GM13976 (cell line): ENCODE measurements at places on chromosomes 13 and 19.

DNA sequence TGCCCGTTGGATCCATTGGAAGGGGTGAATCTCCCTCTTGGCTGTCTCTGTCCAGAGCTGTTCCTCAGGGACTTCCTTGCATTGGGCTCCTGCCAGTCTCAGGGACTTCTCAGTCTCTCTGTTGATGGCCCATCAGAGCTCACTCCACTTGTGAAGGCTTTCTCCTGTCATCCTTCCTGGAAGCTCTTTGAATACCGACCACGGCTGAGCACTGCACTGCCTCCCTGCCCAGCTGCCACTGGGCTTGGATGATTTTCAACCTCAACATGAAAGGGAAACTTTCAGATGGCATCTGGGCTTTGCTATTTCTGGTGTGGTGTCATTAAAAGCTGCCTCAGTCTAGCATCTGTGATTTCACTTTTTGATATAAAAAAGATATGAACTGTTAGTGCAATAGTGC lies 66.1 kb upstream of the ANKRD10 start:
- DNase-seq, result no peak

DNA sequence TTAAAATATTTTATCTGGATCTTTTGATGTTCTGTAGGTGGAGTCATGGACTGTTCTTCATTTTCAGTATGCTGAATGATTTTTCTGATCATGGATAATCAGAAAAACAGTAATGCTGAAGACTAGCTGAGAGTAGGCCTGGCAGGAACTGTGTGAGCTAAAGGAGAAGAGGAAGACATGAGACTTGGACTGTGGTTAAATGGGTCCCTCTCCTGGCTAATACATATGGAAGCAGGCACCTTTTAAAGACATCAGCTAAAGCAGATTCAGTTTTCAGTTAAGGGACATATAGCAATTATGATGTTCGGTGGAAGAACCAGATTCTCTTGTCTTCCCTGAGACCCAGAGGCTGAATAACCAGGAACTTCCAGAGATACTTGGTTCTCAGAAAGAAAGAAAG lies 169.4 kb downstream of the OLFM4 start:
- DNase-seq, result no peak

DNA sequence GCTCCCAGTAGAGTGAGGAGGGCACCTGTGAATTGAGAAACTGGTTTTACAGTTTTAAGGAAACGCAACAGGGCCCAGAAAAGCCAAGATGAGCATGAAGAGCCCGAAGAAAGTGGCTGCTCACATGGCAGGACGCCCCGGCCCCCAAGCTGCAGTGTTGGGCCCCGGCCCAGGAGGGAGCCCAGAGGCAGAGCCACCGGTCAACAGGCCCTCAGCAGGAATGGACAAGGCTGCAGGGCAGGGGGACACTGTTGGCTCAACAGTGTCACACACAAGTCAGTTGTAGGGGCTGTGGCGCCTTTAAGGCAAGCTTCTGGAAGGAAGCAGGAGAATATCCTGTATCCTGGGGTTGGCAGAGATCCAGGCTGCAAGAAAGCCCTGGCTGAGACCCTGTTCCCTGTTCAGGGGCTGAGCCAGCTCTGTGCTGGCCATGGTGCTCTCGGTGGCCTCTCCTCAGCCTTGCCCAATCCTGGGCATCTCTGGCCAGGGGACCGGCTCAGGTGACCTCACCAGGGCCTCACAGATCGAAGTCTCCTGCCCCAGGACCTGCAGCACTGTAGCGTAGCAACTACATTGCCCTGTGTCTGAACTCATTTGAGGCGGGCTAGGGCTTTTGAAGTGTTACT lies 28.0 kb downstream of the UPF1 start:
- DNase-seq, result no peak

- peak; percentile 40 for DNase-seq
These were observed 793.9 kb upstream of the PCDH20 start for GRCh38 chr13:62209529-62209928.

DNA sequence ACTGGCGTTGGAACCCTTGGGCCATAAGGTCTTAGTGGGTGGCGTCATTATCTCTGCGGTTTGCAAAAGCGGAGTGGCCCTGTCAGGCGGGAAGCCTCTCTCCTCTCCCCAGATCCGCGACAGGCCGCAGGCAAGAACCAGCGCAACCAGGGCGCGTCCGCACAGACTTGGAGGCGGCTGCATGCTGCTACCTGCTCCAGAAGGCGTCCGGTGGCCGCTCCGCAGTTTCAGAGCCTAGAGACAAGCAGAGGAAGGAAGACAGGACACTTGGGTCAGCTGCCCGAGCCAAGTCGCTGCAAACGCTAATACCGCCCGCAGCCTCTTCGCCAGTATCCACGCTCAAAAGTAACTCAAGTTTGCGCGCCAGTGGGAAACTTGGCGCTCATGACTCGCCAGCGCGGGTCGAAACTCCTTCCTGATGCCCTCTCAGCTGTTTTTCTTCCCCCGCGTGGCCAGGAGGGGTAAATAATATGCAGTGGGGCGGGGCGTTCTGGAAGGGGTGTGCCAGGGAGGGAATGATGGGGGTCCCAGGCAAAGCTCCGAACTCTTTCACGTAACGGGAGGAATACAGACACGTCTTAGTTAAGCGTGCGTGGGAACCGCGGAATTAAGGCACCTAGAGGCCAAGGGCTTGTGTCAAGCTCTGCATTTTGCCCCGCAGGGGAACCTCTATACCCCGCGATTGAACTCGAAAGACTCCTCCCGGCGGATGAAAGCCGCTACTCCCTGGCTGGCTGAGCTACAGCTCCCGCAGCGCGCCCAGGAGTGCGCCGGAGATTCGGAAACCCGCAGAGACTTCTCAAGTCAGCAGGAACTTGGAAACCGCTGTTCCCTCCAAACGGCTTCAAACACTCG lies at the start of gene EDNRB:
Gene EDNRB, minus strand, starts transcription at position 441 of the 855 bp plus-strand sequence. Its CDS starts 258 bp downstream, at position 183.
- peak; percentile 43 for DNase-seq

DNA sequence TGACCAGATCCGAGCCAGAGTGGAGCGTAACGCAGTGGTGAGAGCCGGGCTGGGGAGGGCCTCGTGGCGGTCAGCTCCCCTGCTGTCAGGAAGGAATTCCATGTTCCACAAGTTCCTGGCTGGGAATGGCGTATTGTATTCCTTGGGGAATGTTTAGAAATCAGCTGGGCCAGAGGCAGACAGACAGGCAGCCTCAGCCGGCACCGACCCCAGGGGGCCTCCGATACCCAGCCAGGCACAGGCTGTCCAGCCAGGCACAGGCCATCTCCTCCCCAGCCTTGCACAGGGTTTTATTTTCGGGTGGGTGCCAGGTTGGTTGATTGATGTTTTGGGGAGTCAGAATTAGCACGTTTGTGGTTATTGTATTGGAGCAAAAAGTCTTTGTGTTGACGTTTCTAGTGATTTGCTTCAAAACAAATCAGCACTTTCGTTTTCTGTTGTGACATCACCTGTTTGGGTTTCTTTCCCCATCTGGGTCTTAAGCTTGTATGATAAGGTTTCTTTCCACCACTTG lies 126.6 kb upstream of the MCF2L start:
- peak; percentile 60 for DNase-seq

GRCh38 chr13:55999709-56000108 lies 1141.0 kb upstream of the PRR20A start:
- no peak for DNase-seq

DNA sequence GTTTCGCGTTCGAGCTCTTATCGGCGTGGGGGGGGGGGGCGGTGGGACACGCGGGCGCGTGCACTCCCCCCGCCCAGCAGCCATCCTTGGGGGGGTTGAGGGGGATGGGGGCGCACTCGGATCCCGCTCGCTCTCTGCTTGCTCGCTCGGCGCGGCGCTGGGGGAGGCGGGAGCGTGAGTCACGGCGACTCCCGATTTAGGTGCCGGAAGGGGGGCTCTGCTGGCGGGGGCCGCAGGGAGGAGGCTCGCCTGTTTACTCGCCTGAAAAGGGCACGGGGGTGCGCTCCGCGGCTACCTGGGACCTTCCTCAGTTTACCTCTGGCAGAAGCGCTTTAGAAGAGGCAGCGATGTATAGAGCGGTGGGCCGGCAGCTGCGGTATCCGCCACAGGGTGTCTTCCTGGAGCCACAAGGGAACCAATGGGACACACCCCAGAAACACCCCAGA lies 1.1 kb upstream of the PDE4A start:
- DNase-seq, result peak; percentile 49

- no peak for DNase-seq
These were observed 81.0 kb downstream of the NUFIP1 start for GRCh38 chr13:44908266-44908665.

DNA sequence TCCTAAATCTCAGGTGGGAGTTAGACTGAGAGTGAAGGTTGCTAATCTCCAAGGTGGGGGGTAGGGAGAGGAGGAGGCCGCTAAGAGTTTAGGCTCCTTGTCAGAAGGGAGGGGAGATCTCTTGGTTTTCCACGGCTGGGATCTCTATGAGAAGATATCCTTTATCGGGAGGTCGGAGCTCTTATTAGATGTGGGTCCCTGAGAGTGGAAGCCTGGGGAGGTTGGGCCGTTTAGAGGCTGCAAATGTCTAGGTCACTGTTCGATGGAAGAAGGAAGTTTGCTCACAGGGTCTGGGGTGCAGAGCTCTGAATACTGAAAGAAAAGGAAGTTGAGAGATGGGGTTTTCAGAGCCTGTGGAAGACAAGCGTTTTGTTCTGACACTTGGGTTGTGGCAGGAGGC lies 3.8 kb downstream of the MYADM start:
- DNase-seq, result no peak

GRCh38 chr13:40383132-40383531 lies 283.3 kb downstream of the FOXO1 start:
- no peak for DNase-seq

DNA sequence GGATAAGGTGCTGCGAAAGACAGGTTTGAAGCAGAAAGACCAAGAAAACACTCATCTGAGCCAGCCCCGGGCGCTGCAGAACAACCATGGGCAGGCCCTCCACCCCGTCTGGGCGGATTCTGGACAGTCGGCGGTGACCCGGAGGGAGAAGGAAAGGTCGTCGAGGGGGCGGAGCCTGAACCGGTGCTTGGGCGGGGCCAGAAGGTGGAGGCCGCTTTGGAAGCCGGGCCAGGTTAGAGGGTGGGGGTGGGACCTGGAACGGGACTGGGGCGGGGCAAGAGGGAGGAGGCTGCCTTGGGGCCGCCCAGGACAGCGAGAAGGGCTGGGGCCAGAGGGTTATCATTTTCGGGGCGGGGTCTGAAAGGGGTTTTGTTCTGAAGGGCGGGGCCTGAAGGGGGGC lies 5.0 kb upstream of the ZNF765 start:
- no peak for DNase-seq

DNA sequence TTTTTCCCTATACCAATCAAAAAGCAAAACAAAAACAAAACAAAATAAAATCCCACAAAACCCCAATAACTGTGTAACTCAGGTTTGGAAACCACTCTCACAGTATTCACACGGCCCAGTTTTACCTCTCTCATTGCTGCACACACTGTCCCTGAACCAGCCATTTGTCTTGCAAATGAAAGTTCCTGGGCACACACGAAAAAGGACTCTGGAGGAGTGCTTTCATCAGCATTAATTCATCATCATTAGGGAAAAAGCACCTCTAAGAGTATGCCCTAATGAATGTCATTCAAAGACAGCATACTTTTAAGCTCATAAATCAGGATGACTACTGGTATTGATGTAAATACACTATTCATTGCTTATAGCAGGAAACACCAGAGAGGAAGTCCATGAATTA lies 306.3 kb downstream of the DNAJC15 start:
- no peak for DNase-seq

- no peak for DNase-seq
These were observed 1.1 kb upstream of the LMTK3 start for GRCh38 chr19:48512504-48513288.

DNA sequence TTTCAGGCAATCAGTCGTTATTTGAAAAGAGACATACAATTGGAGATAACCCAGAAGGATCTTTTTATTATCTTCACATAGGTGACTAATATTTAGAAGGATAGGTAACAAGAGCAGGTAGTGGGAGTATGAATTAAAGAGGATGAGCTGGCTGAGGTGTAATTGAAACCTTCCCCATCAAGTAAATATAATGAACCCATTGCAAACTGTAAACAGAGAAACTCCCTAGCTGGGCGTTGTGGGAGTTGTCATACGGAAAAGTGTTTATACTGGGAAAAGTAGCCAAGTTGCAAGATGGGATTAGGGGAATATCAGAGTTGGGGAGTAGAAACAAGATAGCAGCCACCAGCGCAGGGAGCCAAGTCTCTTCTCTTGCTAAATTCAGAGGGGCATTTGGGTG lies 448.4 kb downstream of the COG6 start:
- no peak for DNase-seq

DNA sequence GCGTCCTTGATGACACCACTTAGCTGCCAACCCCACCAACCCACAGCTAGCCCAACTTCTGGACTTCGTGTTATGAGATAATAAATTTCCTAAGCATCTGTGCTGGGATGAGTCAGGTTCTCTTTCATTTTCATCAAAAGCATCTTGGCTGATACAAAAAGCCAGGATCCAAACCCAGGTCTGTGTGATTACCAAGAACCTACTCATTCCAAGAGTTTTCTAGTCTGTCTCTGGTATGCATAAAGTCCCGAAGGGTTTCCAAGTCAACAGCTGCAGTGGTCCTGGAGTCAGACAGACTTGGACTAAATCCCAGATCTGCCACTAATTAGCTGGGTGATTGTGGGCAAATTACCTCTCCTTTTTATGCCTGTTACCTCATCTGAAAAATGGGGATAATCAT lies 55.5 kb upstream of the SERP2 start:
- DNase-seq, result no peak

DNA sequence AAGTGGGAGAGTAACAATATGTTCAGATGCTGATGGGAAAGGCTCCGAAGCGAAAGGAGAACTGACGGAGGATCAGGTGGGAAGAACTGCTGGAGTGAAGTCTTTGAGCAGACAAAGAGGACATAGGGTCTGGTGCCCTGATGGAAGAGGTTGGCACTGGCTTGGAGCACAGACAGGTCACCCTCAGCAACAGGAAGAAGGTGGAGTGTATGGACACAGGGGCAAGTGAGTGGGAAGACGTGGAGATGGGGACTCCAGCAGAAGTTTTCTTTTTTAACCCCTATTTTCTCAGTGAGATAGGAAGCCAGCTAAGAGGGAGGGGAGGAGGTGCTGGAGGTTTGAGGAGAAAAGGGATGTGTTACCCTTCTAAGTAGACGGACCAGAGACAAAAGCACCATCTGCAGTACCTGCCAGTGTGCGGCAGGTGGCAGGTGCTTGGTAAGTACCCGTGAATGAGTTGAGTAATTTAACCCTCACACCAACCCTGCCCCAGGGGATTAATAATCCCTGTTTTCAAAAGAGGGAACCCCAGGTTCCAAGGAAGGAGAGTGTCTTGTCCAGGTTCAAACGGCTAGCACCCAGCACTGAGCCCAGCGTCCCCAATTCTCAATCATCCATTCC lies 11.2 kb downstream of the HAS1 start:
- DNase-seq, result peak; percentile 54

DNA sequence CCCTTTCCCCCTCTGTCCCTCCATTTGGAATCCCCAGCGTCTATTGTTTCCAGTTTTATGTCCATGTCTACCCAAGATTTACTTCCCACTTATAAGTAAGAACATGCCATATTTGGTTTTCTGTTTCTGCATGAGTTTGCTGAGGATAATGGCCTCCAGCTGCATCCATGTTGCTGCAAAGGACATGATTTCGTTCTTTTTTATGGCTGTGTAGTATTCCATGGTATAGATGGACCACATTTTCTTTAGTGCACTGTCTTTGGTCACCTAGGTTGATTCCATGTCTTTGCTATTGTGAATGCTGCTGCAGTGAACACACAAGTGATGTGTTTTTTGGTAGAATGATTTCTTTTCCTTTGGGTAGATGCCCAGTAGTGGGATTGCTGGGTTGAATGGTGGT lies 3.8 kb downstream of the ZNF555 start:
- no peak for DNase-seq
